Fibroblast of the aortic adventitia (primary cell): ENCODE measurements at places on chromosomes 7 and 10. TPM values are rescaled to one million over a fixed set of nuclear protein-coding genes. Genes with fewer than 3 reads are reported as not detected.

Gene HYAL4
- not detected in 2 replicates for total RNA-seq

Gene ATRNL1
- 1.9 and 7.3 TPM in 2 replicates for total RNA-seq

Gene FAM171A1
- 32.9 and 43.6 TPM in 2 replicates for total RNA-seq

Gene ZNF736
- 11.5 and 12.0 TPM in 2 replicates for total RNA-seq

Gene MOGAT3
- total RNA-seq = not detected in 2 replicates

Gene CRHR2
- total RNA-seq = not detected in 2 replicates

Gene VSTM2A
- not detected in 2 replicates for total RNA-seq

Gene TECTB
- total RNA-seq = not detected in 2 replicates

Gene LANCL2
- total RNA-seq = 14.6 and 27.3 TPM in 2 replicates

Gene EGR2
- total RNA-seq = 0.90 TPM in 1 of 2 replicates, not detected in the other

Gene MAGI2
- total RNA-seq = 16.1 and 25.5 TPM in 2 replicates

Gene NKX1-2
- total RNA-seq = not detected in 2 replicates

Gene ACSM6
- not detected in 2 replicates for total RNA-seq

Gene STK31
- 0.09 and 0.33 TPM in 2 replicates for total RNA-seq

Gene BUB3
- 113 and 182 TPM in 2 replicates for total RNA-seq

Gene IFIT5
- total RNA-seq = 30.7 and 36.0 TPM in 2 replicates

Gene ANK3
- total RNA-seq = 248 and 658 TPM in 2 replicates
